Glomerular endothelial cell (primary cell): ENCODE measurements at places on chromosomes 11 and 22.

DNA sequence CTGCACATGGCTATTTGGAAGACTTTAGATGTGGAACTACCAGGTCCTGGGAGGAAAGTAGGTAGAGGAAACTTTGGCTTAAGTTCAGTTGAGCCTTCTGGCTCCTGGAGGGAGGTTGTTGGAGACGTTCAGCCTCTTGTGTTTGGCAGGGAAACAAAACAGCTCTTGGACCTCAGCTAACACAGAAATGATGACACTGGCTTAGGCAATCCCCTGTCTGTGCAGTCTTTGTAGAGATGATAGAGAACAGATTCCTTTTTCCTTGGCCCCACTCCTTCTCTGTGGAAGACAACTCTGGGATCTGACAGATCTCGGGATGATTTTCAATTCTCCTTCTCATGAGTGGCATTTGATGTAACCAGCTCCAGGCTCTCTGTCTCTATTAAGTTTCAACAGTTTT lies 428.5 kb downstream of the TMEM135 start:
- no peak for DNase-seq

DNA sequence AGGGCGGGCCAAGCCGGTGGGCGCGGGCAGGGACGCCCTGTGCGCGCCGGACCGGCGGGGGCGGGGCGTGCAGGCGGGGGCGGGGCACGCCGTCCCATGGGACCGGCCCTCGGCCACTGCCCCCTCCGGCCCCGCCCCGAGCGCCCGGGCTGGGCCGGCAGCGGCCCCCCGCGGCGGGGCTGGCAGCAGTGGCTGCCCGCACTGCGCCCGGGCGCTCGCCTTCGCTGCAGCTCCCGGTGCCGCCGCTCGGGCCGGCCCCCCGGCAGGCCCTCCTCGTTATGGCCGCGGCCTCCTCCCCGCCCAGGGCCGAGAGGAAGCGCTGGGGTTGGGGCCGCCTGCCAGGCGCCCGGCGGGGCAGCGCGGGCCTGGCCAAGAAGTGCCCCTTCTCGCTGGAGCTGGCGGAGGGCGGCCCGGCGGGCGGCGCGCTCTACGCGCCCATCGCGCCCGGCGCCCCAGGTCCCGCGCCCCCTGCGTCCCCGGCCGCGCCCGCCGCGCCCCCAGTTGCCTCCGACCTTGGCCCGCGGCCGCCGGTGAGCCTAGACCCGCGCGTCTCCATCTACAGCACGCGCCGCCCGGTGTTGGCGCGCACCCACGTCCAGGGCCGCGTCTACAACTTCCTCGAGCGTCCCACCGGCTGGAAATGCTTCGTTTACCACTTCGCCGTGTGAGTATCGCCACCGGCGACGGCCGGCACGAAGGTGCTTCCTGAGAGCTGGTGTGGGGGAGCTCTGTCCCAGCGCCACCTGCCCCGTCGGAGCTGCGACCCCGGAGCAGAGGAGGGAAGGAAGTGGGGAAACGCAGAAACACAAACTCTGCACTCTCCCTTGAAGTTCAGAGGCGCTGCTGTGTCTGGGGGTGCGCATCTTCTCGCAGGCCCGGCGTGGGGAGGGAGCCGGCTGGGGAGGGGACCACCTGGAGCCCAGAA lies at the start of gene KCNQ1:
Gene KCNQ1 (plus strand): TSS at position 188 of the 925 bp plus-strand sequence. CDS start 91 bp downstream, at position 279.
- DNase-seq = no peak

- no peak for DNase-seq
Observed at GRCh38 chr11:87263264-87263838, 225.6 kb downstream of the TMEM135 start.

GRCh38 chr22:32951807-32952153 lies 106.4 kb downstream of the SYN3 start:
- no peak for DNase-seq

DNA sequence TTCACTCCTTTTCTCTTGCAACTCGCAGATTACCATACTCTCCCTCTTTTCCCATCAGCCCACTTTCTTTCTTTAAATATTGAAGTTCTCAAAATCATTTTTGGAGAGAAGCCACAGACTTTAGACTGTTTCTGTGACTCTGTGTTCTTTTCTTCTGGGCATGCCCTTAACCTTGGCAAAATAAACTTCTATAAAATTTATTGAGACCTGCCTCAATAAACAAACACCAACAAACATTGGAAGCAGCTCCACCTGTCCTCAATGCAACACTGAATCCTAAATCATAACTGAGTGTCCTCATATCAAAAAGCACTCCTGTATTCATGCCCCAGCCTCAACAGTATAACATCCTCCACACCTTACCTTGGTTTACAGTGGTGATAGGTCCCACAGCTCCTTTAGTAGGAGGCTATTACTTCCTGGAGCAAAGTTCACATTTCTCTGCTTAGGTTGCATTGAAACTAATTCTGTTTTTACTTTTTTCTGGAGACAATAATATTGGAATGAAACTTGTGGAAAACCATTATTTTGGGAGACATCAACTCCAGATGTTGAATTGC lies 320.0 kb upstream of the LRRC4C start:
- no peak for DNase-seq

- DNase-seq = no peak
Observed at GRCh38 chr11:131491503-131491902, 121.1 kb downstream of the NTM start.

DNA sequence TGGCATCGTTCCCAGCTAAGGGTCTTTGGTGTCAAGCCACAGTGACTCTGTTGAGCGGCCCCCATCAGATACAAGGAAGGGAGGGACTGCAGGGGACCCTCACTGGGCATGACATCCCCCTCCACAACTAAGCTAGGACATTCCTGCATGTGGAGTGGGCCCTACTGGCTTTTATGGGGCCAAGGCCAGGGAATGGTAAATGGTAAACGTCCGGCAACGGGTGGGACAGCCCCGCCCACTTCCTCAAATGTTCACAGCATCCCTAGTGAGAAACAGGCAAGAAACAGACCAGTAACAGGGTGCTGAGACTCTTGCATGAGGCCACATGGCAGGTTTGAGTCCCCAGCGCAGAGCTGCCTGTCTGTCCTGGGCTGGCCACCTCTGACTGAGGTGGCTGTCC lies 4.4 kb downstream of the TMPRSS6 start:
- DNase-seq = no peak

- DNase-seq = no peak
Observed at GRCh38 chr22:27581688-27582087, 219.9 kb downstream of the MN1 start.

DNA sequence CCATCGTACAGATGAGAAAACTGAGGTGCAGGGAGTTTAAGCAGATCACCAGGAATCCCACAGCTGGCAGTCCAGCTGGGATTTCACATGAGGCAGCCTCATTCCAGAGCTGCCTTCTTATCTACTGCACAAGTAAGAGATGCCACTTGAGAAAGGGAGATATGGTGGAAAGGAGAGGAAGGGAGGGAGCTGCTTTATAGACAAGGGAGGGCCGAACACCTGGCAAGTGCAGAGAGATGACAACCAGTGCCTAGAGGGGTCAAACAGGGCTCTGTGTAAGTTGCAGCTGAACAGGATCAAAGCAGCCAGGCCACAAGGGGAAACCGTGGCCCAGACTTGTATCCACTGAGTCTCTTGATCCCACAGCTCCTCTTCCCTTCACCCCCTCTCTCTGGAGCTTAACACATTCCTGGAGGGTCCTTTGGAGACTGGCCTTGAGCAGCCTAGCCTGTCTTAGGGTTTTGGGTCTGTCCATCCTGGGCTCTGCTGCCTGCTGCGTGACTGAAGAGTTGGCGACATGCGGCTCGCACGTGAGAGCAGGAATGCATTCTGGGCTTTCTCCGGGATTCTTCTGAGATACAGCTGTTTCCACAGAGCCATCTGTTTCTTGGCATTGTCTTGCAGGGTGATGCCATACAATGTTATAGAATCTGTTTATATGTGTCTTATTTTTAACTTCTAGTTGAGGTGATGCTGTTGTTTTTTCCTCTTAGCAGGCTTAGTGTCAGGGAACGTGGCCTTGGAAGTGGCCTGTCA lies 268.5 kb upstream of the SYN3 start:
- no peak for DNase-seq

DNA sequence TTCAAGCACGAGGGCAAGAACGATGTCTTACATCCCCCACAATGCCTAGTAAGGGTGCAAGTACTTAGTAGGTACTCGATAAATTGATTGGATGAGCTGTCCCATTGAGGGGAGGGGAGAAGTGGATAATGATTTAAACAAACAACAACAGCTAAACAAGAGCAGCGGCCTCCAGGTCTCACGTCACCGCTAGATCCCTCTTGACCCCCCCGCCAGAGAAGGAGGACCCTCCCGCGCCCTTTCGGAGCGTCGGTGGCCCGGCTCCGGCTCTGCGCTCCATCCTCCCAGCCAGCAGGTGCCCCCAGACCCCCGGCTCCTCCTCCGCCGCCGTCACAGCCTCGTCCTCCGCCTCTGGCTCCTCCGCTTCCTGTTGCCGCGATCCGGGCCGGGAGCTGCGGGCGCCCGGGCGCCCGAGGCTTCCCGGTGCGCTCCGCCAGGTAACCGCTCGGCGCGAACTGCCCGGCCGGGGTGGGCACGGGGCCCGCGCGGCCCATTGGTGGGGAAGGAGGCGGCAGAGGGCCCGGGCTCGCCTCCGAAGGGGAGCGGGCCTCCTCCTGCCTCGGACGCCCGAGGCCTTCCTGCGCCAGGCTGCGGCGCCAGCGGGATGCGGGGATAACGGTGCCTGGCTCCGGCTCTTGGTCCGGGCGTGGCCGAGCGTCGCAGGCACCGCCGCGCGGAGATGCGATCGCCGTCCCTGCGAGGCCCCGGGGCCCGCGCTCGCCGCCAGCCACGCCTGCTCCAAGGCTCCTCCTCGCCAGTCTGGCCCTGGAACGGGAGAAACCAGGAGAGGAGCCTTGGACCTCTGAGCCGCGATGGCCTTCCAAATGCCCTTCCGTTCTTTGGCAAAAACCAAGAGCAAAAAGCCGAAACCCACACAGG lies at the start of gene TLCD5:
Gene TLCD5 (plus strand): TSS at position 368 of the 879 bp plus-strand sequence. CDS start 2,143 bp downstream, outside the sequence.
- DNase-seq = no peak

DNA sequence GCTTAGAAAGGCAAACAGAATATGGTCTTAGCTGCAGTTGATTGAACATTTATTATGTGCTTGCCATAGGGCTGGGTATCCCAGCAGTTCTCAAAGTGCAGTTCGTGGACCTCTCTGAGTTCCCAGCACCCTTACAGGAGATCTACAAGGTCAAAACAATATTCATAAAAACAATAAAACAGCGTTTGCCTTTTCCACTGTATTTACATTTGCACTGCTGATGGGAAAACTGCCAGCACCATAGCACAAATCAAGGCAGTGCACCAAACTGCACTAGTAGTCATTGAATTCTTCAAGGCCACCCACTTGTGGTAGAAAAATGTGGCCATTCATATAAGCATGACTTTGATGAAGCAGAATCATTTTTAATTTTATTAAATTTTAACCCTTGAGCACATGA lies 128.1 kb downstream of the CCDC34 start:
- no peak for DNase-seq

DNA sequence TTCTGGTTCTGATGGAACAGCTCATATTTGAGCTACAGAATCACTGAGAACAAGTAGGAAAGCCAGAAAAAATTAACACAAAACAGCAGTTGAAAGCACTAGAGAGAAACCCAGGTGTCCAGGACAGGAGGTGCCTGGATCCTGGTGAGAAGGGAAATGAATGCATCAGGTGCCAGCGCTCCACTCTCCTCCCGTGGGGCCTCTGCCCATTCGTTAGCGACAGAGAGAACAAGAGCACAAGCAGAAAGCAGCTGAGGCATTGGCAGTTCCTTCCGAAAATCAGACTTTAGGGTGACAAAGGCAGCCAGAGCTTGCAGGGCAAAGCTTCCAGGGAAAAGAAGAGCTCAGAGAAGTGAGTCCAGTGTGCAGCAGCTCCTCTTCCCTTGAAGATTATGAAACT lies 20.0 kb upstream of the KRTAP5-7 start:
- DNase-seq = no peak
